ENCODE measurements at places on chromosomes 16 and 17.

- DNase-seq: peak; percentile 25
These were observed 504.1 kb upstream of the GOT2 start for GRCh38 chr16:59238246-59238645.

DNA sequence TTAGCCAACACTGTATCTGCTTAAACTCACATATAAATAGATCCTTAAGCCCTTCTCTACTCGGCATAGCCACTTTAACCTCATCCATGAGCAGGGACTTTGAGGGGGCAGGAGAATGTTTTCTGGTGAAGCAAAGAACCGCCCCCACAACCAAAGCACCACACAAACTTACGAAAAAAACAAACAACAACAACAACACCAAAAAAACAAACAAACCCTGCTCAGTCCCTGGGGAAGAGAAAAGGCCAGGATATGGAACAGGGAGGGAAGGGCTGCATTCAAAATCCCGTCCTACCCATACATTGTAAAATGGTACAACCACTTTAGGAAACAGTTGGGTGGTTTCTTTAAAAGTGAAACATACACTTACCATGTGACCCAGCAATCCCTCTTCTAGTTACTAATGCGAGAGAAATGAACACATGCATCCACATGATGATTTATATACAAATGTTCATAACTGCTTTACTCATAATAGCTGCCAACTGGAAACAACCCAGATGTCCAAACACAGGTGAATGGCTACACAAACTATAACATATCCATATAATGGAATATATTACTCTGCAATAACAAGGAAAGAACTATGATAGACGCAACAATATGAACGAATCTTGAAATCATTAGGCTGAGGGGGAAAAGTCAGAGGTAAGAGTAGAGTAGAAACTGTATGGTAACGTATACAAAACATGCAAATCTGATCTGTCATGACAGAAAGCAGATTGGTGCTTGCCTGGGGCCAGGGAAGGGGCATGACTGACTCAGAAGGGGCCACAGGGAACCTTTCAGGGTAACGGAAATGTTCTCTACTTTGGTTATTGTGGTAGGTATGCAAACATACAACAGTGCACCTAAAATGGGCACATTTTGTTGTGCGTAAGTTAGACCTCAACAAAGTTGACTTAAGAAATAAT lies 37.7 kb upstream of the TOB1 start:
- peak; percentile 42 for DNase-seq

GRCh38 chr16:62921904-62922303 lies 885.7 kb upstream of the CDH8 start:
- no peak for DNase-seq

DNA sequence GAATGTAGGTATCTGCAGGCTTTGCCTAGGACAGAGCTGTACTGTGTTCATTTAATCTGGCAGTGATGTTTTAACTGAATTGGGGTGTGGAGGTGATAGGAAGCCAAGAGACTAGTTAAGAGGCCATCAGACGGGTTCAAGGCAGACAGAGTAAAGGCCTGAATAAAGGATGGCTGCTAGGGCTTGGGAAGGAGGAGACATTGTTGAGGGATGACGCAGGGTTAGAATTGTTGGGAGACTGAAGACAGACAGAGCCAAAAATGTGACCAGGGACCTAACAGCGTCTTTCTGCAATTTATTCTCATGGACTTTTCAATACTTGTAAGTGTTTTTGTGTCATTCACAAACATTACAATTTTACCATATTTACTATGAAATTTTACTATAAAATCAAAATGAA lies 48.6 kb upstream of the MYH10 start:
- no peak for DNase-seq

GRCh38 chr16:9874219-9874618 lies 308.0 kb downstream of the GRIN2A start:
- no peak for DNase-seq

GRCh38 chr16:68776821-68777485 lies 39.9 kb downstream of the CDH1 start:
- DNase-seq: no peak

Measured in suppressor macrophage treated with lipopolysaccharide for 1 hour (primary cell).